Activated CD8-positive, alpha-beta T cell treated with anti-CD3 and anti-CD28 coated beads, Interleukin-2, amount 10 ng/mL, durations not matched to agents 7 days and 5 days (primary cell): ENCODE measurements at places on chromosomes 4 and X. TPM values are rescaled to one million over a fixed set of nuclear protein-coding genes. Genes with fewer than 3 reads are reported as not detected.

Gene AREG
- not detected for total RNA-seq

DNA sequence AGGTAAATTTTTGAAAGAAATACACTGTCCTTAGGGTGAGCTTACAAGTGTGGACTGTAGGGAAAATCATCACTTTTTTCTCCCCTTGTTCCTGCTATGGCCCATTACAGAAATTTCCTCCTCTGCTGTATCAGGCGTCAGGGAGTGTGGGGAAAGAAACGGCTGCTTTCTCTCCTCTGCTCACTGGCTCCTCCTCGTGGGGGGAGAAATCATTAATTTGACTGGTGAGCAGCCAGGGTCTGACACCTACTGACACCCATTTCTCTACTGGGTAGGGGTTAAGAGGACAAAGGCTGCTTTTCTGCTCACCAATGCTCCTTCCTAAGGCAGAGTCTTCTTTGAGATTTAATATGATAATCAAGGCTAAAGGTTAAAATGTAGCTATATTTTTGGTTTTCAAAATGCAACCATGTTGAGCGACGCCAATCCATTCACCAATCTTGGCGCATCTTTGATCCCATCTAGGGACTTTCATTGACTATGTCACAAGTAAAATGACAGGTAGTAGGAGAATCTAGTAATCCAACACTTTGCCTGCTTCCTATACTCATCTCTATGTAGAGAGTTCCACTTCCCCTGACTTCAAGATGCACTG, 25.1 kb downstream of the SETD7 start:
- peak; percentile 71 for DNase-seq
- H3K27ac ChIP-seq, result no peak overlapping the region
- peaks cover 11% of the 10 kb centered on the region for H3K4me1 ChIP-seq
- no peaks in the 10 kb centered on the region for H3K27me3 ChIP-seq
- H3K4me3 ChIP-seq, result no peak overlapping the region
- H3K36me3 ChIP-seq, result peaks cover 12% of the 10 kb centered on the region

DNA sequence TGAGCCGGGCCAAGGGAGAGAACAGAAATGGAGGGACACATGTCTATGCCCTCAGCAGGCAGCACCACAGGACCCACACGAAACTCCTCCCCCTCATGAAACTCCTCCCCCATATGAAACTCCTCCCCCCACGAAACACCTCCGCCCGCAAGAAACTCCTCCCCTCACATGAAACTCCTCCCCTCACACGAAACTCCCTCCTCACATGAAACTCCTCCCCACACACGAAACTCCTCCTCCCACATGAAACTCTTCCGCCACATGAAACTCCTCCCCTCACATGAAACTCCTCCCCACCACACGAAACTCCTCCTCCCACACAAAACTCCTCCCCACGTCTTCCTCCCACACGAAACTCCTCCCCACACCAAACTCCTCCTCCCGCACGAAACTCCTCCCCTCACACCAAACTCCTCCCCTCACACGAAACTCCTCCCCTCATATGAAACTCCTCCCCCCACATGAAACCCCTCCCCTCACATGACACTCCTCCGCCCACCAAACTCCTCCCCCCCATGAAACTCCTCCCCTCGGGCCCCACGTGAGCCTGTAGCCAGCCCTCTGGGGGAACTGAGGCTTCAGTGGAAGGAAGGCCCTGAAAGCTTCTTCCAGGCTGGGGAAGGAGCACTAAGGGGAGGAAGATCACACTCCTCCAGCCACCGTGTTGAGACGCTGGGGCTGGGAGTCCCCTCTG, 15.2 kb downstream of the ADRA2C start:
- no peaks in the 10 kb centered on the region for H3K4me1 ChIP-seq
- no peaks in the 10 kb centered on the region for H3K36me3 ChIP-seq
- no peaks in the 10 kb centered on the region for H3K27me3 ChIP-seq
- no peak overlapping the region for H3K27ac ChIP-seq
- H3K4me3 ChIP-seq, result no peak overlapping the region

Gene UGT2B17
- total RNA-seq, result not detected

- H3K36me3 ChIP-seq, result no peaks in the 10 kb centered on the region
- no peak overlapping the region for H3K4me3 ChIP-seq
- peaks cover 7% of the 10 kb centered on the region for H3K27me3 ChIP-seq
- no peak for DNase-seq
- no peak overlapping the region for H3K27ac ChIP-seq
- peaks cover 3% of the 10 kb centered on the region for H3K4me1 ChIP-seq
Measured at GRCh38 chr4:154559494-154560418, 3.1 kb upstream of the FGB start.

Gene NAP1L5
- 4.6 TPM for total RNA-seq

DNA sequence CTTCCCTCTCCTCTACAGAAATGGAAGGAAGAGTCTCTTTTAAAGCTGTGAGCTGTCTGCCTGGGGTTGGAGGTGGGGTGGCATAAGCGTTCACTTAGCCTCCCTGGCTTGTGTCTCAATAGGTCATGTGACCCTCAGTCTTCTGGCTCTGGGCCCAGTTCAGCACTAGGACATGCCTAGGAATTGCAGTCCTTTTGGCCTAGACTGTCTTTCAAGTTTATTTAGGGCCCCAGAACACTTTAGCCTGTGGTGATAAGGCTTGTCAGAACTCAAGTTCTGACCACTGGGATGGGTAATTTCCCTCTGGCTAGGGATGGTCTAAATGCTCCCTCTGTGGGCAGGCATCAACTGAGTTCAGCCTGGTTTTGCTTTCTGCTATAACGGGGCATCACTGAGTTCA, 34.3 kb upstream of the ARMCX4 start:
- no peaks in the 10 kb centered on the region for H3K4me1 ChIP-seq
- no peaks in the 10 kb centered on the region for H3K36me3 ChIP-seq
- no peak overlapping the region for H3K27ac ChIP-seq
- no peak for DNase-seq
- no peak overlapping the region for H3K4me3 ChIP-seq
- no peaks in the 10 kb centered on the region for H3K27me3 ChIP-seq

GRCh38 chrX:121000589-121000988, 15.0 kb upstream of the CT47A1 start:
- no peaks in the 10 kb centered on the region for H3K4me1 ChIP-seq
- no peak for DNase-seq
- no peaks in the 10 kb centered on the region for H3K36me3 ChIP-seq
- H3K4me3 ChIP-seq, result no peak overlapping the region
- no peak overlapping the region for H3K27ac ChIP-seq
- no peaks in the 10 kb centered on the region for H3K27me3 ChIP-seq

Gene S100G
- not detected for total RNA-seq

DNA sequence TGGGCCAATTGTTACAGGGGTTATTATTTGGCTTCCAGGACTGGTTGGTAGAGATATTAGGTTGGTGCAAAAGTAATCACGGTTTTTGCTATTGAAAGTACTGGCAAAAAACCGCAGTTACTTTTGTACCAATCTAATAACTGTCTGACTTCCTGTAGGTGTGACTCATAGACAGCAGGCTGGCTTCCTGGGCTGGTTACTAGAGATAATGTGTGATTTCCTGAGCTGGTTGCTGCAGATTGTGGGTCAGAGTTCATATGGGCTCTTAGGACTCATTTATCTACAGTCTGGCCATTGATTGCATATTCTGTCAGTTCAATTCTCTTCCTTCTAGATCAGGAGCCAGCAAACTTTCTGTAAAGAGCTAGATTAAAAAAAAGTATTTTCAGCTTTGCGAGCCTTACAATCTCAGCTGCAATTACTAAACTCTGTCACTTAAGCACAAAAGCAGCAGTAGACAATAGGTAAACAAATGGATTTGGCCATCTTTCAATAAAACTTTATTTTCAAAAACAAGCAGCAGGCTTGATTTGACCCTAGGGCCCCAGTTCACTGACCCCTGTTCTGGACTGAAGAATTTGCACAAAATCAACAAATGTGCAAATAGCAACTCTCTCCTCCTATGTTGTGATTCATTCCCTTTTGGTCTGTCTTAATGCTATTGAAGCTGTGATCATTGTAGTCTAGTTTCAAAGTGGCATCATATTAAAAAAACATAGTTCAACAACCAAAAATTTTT, 50.8 kb upstream of the BOD1L1 start:
- no peak for DNase-seq
- H3K27ac ChIP-seq, result no peak overlapping the region
- H3K36me3 ChIP-seq, result no peaks in the 10 kb centered on the region
- no peaks in the 10 kb centered on the region for H3K4me1 ChIP-seq
- no peaks in the 10 kb centered on the region for H3K27me3 ChIP-seq
- no peak overlapping the region for H3K4me3 ChIP-seq

Gene SNX12
- total RNA-seq, result 46.9 TPM

DNA sequence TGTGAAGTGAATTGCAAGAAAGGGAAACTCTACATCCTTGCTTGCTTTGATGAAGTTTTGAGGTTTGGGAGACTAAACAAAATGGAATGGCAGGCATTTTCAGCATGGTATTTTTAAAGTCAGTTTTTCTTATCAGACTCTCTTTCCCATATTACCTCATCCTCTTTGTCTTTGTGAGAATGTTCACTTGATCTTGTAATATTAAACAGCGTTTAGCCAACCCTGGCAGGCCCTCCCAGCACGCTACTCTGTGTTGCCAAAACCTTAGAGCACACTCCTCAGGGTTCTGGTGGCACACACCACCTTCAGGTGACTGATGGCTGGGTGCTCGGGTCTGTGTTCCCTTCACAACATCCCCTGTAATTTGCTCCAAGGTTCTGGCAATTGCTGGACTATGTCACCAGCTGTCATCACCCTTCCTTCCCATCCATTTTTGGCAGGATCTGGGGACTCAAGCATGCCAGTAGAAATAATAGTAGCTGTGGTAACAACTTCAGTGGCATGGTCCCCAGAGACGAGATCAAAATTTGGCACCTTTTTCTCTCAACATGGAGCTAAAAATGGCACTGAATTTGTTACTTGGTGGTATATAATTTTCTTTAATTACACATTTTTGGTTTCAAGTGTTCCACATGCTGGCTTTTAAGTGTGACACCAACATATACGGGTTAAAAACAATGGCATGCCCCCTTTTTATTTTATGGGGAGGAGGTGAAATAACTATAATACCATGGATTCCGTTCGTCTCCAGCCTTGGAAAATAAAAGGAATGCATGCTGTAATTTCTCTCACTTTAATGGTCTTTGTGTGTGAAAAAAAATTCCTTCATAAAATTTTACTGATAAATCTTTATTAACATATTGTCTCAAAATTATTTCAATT, 273.1 kb downstream of the DCTD start:
- no peaks in the 10 kb centered on the region for H3K27me3 ChIP-seq
- no peak overlapping the region for H3K4me3 ChIP-seq
- no peak overlapping the region for H3K27ac ChIP-seq
- H3K4me1 ChIP-seq, result no peaks in the 10 kb centered on the region
- DNase-seq, result no peak

Gene NALF2
- total RNA-seq, result not detected

Gene SLC38A5
- total RNA-seq, result 88.0 TPM

DNA sequence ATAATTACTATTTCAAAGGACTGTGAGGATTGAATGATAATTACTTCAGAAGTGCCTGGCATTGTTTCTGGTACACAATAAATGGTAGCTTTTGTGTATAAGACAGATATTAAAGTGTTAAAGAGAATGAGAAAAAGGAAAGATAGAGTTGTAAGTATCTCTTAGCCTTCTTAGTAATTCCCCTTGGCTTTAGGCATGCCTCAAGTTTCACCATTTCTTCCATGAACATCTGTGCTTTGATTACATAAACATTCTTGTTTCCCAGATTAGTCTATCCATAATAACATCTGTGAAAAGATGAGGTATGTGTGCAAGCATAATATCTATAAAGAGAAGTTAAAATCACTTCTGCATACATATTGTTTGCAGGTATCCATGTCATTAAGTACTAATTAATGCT, 230.9 kb upstream of the TEX13A start:
- H3K4me1 ChIP-seq, result no peaks in the 10 kb centered on the region
- H3K36me3 ChIP-seq, result no peaks in the 10 kb centered on the region
- H3K27ac ChIP-seq, result no peak overlapping the region
- no peak overlapping the region for H3K4me3 ChIP-seq
- no peak for DNase-seq

DNA sequence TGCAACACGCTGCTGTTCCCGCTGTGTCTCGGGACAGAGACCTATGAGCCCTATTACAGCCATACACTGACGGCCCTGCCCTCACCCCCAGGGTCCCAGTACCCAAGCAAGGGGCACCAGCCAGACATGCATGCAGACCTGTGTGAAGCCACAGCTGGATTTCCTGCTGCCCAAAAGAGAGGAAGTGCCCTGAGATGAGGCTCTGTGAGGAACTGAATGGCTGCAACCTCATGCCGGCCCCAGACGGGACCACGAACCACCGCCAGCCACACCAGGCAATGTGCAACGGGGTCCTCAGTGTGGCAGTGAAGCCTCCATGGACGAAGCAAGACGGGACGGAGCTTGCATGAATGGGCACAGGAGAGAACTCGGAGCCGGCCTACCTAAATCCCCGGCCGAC, 21.1 kb downstream of the CTBP1 start:
- H3K27me3 ChIP-seq, result no peaks in the 10 kb centered on the region
- H3K27ac ChIP-seq, result no peak overlapping the region
- DNase-seq, result no peak
- H3K4me3 ChIP-seq, result no peak overlapping the region
- peaks cover 7% of the 10 kb centered on the region for H3K4me1 ChIP-seq

Gene XK
- not detected for total RNA-seq

Gene FRMPD4
- not detected for total RNA-seq

GRCh38 chrX:102067966-102068723, 57.3 kb upstream of the TCEAL2 start:
- H3K4me3 ChIP-seq, result no peak overlapping the region
- peak; percentile 21 for DNase-seq
- no peak overlapping the region for H3K27ac ChIP-seq
- no peaks in the 10 kb centered on the region for H3K4me1 ChIP-seq
- H3K36me3 ChIP-seq, result no peaks in the 10 kb centered on the region
- H3K27me3 ChIP-seq, result no peaks in the 10 kb centered on the region

DNA sequence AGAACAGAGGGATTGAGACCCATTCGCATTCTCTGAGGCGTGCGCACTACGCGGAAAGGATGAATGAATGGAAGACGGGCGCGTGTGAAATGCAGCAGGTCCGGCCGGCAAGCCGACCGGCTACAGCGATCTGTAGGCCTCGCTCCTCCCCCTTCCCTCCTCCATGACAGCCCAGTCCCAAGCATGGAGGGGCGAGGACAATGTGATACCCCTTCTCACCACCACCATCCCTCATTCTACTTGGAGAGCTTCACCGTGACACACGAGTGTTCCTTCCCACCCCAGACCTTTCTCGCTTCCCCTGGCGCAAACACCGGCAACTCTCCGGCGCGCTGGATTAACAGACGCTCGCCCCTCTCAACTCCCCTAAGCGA, 815 bp downstream of the EIF4E start:
- peaks cover 51% of the 10 kb centered on the region for H3K4me1 ChIP-seq
- peaks cover 37% of the 10 kb centered on the region for H3K36me3 ChIP-seq
- DNase-seq, result peak; percentile 81

- no peak overlapping the region for H3K27ac ChIP-seq
- no peaks in the 10 kb centered on the region for H3K27me3 ChIP-seq
- no peak for DNase-seq
- peaks cover 12% of the 10 kb centered on the region for H3K36me3 ChIP-seq
Measured at GRCh38 chrX:124028182-124028581, 66.7 kb downstream of the STAG2 start.

GRCh38 chrX:102976793-102977495, 39.9 kb downstream of the RAB40AL start:
- no peak overlapping the region for H3K27ac ChIP-seq
- H3K27me3 ChIP-seq, result no peaks in the 10 kb centered on the region
- H3K4me1 ChIP-seq, result no peaks in the 10 kb centered on the region
- H3K36me3 ChIP-seq, result no peaks in the 10 kb centered on the region
